Urothelium cell line (cell line): ENCODE measurements at places on chromosomes 7 and 10.

DNA sequence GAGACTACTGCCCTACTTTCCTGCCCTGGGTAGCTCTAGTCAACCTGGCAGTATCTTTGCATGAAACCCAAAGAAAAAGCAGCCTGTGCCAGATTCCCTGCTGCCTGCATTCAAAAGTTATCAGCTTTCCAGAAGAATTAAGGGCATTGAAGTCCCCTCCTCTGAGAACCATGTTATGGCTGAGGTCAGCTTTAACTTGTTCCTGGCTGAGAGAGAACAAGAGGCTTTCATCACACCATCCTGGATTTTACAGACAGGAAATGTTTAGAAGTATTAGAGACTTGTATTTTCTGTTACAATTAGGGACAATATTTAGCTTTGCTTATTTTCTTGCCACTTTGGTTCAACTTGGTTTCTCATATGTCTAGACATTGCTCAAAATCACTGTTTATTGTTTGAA is 238.8 kb downstream of the ARL4A start:
- no peak for DNase-seq

- DNase-seq: peak; percentile 83
Observed at GRCh38 chr7:7157177-7157886, 25.0 kb upstream of the C1GALT1 start.

GRCh38 chr7:12025246-12025645 is 185.8 kb upstream of the TMEM106B start:
- DNase-seq: no peak

- DNase-seq: no peak
Observed at GRCh38 chr10:90138844-90139243, 437.5 kb downstream of the KIF20B start.

- DNase-seq: no peak
Observed at GRCh38 chr7:99648843-99649242, 31.0 kb downstream of the CYP3A5 start.

- peak; percentile 26 for DNase-seq
Observed at GRCh38 chr10:103736763-103737162, 118.6 kb downstream of the SH3PXD2A start.

DNA sequence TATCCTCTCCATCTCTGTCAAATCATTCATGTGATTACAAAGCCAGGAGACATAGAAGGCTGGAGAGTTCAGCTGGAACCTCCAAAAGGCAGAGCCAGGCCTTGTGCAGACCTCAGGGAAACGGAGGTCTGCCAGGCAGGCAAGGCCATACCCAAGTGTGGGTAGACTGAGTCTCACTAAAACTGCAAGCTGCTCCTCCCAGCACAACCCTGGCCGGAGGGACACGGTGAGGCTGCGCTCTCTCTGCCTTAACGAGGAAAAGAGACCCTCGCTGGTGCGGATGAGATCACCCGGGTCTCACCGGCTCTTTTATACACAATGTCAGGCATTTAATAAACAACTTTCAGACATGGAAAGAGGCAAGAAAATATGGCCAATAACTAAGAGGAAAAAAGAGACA is 66.1 kb upstream of the INPP5A start:
- DNase-seq: no peak

DNA sequence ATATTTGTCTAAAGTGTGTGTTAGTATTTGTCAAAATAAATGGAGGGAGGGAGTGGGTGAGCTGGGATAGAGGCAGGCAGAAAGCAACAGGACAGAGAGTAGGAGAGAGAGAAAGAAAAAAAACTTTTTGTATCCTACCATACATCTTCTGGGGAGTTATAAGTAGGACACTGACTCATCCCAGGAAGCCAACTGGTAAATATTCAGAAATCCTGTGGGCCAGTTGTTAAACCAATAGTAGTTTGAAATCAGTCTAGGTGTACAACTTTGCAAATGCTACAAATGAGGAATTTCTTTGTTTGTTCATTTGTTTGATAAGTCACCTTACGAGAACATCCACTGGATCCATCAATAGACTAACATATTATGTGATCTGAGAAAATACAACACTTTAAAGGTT is 980.9 kb downstream of the GATA3 start:
- DNase-seq: no peak

DNA sequence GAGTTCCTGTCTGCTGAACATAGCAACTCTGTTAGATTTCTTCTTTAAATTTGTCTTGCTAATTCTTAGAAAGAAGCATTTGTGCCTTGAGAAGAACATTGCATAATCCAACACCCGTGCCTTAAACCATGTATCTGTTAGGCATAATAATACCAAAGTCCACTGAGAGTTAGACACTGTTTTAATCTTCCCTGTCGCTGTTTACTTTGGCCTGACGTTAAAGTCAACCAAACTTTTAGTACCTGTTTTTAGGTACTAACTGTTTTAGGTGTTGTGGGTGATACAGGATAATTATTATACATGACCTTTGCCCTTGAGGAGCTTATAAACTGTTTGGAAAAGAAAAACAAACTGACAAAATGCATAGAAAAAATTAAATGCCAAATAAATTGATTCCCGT is 43.6 kb downstream of the KLHDC10 start:
- no peak for DNase-seq

DNA sequence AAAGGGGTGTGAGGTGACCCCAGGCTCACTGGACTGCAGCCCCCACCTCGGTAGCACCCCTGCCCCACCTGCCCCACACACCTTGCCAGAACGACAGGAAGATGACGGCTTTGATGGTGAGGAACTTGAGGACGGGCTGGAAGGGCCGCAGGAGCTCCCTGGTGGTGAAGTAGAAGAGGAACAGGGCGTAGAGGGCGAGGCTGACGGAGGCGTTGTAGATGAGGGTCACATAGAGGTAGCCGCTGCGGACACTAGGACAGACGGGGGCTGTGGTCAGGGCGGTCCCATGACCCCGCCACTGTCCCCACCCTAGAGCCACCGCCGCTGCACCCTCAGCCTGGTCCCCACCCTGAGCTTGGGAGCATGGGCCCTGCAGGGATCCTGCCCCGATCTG is 7.6 kb downstream of the TMEM184A start:
- no peak for DNase-seq

DNA sequence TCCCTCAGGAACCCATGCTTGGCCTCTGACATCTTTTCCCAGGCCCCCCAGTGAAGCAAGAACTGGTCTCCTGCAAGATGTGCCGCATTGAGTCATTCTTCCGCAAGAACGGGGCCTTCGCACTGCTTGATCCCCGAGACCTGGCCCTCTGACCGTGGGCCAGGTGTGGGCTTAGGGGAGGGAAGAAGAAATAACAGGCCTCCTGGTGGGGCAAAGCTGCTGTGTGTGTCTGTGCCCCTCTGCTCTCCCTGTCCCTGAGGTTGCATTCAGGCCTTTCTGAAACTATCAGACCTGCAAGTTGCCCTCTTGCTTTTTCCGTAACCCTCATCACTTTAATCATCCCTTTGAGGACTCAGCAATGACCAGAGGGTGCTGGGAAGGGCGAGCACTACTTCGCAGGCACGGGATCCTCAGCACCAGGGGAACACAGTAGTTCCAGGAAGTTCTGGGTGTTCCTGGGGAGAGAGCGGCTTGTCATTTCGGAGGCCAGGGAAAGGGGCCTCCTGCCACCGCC is 6.0 kb downstream of the ATP6V1F start:
- no peak for DNase-seq

DNA sequence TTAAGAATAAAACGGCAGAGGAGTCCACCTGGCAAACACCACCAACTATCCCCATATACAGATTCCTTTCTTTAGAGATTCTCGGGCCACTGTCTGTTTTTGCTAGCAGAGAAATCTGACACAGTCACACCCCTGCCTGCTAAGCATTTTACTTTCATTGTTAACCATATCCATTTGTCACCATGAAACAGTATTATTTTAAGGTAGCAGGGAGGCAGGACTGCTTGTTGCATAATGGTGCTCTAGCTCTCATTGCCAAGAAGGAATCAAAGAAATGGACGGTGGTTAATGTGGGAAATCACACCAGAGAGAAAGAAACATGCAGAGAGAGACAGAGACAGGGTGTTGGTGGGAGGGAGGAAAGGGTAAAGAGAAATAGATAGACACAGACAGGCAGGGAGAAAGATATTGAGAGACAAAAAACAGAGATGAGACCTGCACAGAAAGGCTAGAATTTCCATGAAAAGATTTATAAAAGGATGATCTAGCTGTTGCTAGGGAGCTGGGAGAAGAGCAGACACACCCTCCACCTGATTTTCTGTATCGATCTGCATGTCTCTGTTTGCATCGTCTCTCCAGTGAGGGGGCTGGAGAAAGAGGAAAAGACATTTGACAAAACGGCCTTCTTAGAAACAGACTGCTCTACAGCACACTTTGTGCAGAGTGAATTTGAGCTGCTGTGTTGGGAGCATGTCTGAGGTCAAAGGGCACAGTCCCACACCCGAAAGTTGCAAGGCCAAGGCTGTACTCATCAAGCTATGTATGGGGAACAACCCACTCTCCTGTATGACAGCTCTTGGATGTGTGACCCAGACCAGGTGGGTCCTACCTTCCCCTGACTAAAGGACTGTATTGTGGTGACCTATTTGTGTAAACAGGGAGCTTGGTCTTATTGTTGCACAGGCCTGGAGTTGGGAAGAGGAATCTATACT is 303.1 kb downstream of the FZD1 start:
- no peak for DNase-seq

DNA sequence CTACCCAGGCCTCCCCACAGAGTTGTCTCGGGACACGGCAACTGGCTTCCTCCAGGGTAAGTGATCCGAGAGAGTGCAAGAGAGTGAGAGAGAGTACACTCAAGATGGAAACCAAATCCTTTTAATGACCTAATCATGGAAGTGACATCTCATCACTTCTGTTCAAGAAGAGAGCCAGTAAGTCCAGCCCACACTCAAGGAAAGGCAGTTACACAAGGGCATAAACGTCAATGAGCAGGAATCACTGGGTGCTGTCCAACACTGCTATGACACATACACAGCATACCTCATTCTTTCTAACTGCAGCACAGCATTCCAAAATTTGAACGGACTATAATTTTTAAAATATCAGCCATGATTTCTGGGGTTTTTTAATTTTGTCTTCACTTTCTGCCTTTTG is 29.3 kb upstream of the OSBPL3 start:
- peak; percentile 59 for DNase-seq
